ENCODE measurements at places on chromosomes 4 and X.

DNA sequence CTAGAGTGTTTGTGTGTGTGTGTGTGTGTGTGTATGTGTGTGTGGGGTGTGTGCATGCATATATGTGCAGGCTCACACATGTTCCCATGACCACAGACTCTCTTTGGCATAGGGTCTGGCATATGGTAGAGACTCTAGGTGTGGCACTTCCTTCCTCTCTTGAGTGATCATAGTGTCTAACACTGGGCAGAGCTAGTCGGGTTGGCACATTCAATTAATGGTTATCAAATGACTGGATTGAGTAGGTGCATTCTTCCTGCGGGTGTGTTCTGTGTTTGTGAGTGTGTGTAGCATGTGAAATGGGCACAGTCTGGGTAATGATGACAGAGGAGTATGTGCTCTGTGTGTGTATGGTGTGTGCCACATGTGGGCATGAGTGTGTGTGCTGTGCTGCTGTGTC is 106.5 kb downstream of the EFNB1 start:
- DNase-seq = no peak

GRCh38 chr4:93710101-93710846 is 118.3 kb upstream of the ATOH1 start:
- no peak for DNase-seq

DNA sequence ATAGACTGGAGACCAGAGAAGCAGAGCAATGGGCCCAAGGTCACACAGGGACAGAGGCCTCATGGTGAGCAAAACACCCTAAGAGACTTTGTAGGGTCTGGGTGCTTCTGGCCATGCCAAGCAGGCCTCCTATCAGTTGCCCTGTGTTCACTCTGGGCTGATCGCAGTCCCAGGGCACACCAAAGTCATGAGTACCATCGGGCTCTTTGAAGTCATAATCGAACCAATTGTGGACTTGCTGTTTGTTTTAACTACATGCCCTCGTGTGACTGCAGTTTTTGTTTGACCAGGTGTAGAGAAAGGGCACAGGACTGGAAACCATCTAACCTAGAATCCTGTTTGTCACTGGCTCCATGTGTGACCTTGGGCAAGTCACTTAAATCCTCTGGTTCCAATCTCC is 172.5 kb upstream of the CPEB2 start:
- DNase-seq = no peak

DNA sequence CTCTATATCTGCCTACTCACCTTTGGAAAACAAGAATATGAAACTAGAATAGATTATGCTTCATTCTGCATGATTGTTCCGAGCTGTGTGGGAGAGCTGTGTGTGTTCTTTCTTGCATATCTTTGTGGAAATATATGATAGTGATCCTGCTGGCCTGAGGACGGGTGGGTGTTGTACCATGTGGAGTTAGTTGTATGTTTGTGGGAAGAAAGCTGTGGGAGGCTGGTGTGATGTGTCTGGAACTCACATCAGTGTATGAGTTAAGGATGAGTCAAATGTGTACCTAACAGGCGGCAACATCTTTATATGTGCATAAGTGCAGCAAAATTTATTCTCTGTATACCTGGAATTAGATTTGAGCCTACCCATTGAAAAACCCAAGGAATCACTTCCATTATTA is 208.1 kb upstream of the ADGRL3 start:
- DNase-seq = no peak

DNA sequence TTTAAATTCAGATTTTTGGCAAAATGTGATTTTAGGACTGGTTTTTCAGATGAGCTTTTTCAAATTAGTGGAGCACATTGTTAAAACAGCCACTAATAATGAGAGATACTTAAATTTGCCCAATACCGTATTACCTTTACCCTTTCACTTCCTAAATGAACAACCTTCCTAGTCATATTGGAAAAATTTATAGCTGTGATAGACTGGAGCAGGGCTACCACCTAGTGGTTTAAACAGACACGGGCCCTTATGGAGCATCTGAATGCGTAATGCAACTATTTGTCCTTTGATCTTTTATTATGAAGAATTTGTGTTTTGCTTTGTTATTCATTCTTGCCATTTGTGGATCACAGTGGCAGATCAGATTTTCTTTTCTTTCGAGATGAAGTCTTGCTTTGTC is 72.7 kb downstream of the KDM6A start:
- DNase-seq = no peak
